ENCODE measurements at places on chromosomes 6 and 20.

- DNase-seq: no peak
Measured at GRCh38 chr20:40945754-40946450, 82.7 kb upstream of the TOP1 start.

GRCh38 chr6:88179692-88180091 lies 13.5 kb upstream of the CNR1 start:
- DNase-seq: no peak

DNA sequence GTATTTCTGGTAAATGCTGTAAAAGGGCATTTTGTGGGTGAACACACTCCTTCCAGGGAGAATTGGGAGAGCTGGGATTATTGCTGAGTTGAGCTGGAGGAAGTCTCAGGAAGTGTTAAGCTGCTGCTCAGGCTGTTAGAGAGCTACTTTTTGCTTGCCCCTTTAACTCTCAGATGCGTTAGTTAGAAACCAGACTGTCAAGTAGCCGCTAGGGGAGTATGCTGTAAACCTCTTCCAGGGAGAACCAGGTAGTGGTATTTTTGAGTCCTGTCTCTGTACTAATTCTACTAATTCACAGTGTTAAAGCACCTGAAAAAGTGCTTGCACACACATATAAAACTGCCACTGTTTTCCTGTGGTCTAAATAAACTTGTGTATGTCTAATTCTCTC lies 6.6 kb upstream of the GFRAL start:
- DNase-seq: no peak

- DNase-seq: no peak
Measured at GRCh38 chr6:20661721-20662120, 127.5 kb downstream of the CDKAL1 start.

GRCh38 chr6:26249957-26250697 lies 114.9 kb upstream of the BTN3A2 start:
- DNase-seq: peak; percentile 48

DNA sequence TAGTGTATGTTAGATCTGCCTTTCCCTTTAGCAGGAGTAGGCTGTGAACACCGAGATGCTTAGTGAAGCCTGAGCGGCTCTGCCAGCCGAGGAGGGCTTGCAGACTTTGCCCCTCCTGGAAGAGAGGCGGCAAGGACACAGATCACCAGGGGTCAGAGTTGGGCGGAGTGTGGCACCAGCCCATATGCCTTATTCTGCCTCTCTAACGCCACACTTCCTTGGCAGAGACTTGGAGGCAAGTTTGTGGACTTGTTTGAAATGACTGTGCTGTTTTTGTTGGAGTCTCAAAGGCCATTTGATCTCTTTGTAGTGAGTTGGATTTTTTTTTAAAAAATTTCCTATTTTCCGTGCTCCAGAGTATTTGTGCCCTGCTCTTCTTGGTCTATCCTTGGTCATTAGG lies 44.5 kb upstream of the CLDN20 start:
- DNase-seq: no peak

DNA sequence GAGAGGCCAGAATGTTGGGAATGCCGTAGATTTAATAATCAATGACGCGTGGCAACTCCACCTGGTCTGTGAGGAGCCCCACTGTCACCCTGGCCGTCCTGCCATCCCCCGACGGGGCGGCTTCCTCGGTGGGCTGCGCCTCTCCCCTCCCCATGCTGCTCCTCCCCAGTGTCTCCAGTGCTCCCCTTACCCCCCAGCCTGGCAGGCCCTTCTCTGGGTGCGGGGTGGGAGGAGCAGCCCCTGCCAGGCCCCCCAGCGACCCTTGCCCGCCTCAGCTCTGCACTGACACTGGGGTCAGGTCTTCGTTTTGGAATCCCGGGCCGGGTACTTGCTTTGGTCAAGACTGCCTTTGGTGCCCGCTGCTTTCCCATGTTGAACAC lies 82.3 kb upstream of the FRMD1 start:
- DNase-seq: no peak

DNA sequence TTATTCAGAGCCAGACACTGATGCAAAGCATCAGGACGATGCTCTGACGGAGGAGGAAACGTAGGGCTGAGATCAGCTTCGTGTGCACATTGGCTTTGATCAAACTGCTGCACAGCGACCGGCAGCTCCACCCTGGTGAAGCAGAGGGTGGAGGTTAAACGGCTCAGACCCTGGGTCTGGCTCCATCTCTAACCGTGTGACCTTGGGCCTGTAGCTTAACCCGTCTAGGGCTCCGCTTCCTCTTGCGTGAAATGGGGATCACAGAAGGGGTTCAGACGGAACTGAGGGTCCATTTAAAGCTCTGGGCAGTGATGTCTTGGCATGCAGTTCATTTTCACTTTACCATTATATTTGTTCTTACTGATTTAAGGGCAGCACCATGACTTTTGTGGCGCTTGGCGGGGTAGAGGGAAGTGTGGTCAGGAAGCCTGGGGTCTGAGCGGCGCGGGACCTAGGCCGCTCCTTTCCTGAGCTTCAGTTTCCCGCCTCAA lies 644 bp downstream of the RBL1 start:
- peak; percentile 5 for DNase-seq

DNA sequence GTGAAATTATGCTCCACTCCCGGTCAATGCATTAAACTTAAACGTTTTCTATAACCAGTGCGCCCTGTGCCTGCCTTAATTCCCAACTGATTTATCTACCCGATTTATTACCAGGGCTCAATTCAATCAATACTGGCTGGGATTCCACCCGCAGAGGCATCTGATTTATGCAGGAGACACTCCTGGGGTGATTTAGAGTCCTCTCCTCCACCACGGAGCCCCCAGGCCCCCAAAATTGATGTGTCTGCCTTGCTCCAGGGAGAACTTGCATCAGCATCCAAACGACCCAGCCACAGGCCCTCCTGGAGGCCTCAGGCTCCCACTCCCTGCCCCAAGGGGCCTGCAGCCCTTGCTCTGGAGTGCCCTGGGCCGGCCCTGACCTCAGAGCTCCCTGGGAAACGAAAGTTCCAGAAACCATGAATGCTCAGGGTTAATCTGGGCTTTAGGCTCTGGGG lies 29.5 kb downstream of the ANKRD60 start:
- DNase-seq: no peak
